Skeletal muscle cell (primary cell): ENCODE measurements at places on chromosomes 5 and 9.

DNA sequence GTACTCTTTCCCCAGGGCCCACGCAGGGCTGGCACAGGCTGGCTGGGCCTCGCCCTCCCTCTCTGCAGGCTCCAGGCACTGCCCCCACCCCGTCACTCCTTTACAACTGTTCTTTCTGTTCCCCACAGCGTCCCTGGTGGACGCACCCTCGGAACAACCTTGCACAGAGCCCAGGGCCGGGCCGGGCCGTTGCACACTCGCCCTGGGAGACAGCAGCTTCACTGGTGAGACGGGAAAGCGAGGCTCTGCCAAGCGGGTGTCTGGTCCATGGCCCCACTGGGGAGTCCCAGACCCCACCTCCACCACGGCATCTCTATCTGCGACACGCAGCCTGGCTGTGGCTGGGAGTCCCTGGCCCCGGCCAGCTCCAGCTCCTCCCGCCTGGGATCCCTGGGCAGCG lies 18.4 kb upstream of the QSOX2 start:
- no peak for DNase-seq

- no peak for DNase-seq
Observed at GRCh38 chr5:20105915-20106314, 117.9 kb upstream of the CDH18 start.

DNA sequence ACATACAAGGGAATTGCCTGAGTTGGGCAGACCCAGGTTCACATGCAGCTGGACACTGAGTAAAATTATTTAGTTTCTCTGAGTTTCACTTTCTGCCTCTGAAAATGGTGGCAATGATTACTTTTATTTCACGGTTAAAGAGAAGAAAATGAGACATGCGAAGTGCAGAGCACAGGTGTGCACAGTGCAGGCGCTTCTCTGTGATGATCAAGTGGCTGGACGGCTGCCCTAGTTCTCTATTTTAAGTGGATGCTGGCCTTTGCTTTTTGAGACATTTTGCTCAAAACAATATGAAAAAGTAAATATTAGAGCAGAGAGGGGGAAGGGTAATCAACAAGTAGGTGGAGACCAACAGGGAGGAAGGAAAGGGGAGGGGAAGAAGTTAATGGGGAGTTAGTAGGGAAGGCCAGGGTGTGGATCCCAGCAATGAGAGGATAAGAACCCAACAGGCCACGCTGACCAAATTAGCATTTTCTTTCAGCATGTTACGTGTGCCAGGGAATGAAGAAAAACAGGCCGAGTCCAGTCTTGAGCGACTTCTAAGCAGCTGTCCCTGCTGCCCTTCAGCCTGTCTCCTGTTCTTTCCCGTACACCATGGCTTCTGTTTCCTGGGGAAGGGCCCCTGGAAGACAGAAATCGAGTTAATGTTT lies 16.1 kb downstream of the SNX18 start:
- DNase-seq, result no peak

DNA sequence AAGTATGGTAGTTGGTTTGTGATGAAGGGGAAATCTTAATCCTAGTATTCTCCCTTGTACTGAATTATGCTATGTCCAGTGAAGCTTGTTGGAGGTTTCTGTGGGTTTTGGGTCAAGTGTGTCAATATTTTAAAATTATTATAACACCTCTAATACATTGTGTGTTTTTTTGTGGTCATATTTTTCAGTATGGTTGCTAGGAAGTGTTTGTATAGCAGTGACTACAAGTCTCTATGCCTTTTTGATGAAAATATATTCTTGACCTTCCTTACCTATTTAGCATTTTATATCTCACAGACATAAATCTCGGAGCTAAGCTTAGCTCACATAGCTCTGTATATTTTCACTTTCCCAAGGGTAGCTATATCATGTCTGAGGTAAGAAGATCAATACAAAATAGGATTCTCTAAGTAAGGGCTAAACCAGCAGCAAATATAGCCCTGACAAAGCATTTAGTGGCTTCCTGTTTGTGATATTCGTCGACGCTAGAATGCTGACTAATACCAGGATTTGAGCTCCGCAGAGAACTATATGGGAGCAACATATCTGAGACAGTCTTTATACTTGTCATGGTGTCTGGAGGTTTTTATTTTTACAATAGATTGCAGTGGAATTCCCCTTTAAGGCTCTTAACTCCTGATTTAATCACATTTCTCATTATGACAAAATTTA lies 82.3 kb downstream of the MACIR start:
- no peak for DNase-seq

DNA sequence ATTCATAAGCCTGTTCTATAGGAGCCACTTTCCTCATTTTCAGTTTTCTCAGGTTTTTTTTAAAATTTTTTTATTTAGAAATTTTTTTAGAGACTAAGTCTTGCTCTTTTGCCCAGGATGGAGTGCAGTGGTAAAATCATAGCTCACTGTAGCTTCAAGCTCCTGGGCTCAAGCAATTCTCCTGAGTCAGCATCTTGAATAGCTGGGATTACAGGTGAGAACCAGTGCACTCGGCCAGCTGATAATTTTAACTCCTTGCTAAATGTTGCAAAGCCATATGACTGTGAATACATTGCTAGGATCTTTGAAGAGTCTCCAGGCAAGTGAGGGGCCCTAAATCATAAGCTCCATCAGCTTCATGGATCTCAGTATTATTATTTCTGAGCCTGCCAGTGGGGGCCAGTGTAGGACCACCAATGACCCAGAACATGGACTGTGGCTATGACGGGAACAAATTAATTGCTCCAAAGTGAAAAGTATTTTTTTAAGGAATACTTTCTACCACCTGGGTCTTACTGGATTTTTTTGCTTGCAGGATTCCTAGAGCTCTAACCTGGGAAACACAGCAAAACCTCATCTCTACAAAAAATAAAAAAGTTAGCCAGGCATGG lies 5.7 kb upstream of the GAPVD1 start:
- DNase-seq, result no peak

DNA sequence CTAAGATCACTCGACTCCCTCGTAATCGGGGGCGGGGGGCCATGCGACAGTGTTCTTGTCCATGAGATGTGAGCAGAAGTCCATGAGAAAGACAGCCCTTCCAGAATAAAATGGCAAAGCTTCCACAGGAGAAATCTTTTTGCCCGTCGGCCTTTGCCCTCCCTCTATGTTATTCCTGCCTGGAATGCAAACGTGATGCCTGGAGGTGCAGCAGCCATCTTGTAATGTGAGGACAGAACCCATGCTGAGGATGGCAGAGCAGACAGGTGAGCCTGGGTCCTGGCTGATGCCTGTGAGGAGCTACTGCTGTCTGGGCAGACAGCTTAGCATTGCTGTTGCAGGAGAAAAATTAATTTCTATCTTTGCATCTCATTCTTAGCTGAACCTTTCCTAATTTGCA lies 17.2 kb downstream of the MED10 start:
- DNase-seq, result no peak

DNA sequence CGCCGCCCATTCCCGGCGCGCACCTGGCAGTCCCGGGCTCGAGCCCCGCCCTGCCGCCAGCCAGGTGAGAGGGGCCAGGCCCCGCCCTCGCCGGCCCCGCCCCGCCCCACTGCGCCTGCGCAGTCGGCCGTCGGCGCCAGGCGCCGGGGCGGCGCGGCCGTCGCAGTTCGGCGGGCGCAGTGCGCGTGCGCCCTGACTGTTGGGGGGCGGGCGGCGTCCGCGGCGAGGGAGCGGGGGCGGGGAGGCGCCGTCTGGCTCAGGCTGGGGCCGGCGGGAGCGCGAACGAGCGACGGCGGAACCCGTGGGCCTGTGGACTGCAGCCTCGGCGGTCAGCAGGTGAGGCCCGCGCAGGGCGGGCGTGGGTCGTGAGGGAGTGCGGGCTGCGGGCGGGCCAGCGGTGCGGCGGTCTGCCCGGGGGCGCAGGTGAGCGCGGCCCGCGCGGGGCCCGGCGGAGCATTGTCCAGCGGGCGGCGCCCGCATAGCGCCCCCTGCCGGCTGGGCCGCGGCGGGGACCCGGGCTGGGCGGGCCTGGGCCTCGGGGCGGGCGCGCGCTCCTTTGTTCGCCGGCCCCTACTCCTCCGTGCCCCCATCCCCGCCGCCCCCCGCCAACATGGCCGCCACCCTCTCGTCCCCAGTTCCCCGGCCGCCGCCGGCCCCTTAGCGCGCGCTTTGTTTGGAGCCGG lies at the start of gene SPIN1:
Gene SPIN1, plus strand, starts transcription at position 242 of the 683 bp plus-strand sequence. CDS start 38,096 bp downstream, outside the sequence.
- no peak for DNase-seq

- no peak for DNase-seq
Observed at GRCh38 chr5:14445576-14446290, 135.9 kb upstream of the OTULINL start.

DNA sequence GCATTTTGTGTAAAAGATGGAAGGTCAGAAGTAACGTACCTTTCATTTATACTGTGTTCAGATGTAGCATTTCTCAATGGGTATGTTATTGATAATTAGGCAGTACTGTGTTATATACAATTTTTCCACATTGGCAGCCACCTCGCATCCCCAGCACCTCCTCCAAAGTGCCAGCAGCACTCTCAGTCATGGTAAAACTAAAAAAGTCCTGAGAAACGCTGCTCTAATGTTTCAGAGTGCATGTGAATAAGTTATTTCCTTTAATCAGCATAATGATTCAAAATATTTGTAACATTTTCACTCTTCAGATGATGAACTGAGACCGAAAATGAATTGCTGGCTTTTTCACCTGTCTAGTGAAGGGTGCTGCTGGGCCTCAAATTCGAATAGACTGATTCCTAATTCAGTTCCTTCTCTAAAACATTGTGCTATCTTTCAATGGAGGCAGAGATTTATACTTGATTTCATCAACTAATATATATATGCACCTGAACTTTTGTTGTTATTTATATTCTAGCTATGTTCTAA lies 79.9 kb upstream of the ANKRD55 start:
- no peak for DNase-seq

DNA sequence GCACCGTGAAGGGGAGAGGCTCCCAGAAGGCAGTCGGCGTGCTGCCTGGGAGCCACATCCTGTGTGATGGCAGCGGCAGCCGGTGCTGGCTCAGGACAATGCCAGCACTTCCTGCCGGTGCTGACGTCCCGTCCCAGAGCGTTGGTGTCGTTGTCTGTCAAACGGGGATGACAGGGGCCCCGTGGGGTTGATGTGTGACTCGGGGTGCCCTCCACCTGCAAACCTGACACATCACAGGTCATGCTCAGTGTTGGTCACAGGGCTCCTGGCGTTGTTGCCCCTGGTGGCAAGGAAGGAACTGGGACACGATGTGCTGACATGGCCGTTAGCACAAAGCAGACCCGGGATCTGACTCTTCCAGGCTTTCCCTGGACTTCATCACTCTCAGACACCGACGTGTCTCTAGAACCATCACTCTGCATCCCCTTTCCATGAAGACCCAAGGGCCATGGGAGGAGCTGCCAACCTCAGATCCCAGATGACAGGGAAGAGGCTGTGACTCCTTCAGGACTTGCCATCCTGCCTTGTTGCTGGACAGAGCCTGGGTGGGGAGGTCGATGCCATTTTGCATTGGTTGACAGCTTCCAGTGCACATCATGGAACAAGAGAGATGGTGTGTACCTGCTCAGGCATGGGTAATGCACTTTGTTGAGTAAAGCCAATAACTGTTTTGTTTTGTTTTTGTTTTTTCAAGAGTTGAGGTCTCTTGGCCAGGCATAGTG lies 21.5 kb downstream of the PLPP7 start:
- DNase-seq, result no peak

- DNase-seq, result no peak
Observed at GRCh38 chr9:120561709-120562108, 18.3 kb downstream of the CDK5RAP2 start.

GRCh38 chr5:111676466-111676865 lies 80.5 kb downstream of the NREP start:
- DNase-seq, result peak; percentile 34

DNA sequence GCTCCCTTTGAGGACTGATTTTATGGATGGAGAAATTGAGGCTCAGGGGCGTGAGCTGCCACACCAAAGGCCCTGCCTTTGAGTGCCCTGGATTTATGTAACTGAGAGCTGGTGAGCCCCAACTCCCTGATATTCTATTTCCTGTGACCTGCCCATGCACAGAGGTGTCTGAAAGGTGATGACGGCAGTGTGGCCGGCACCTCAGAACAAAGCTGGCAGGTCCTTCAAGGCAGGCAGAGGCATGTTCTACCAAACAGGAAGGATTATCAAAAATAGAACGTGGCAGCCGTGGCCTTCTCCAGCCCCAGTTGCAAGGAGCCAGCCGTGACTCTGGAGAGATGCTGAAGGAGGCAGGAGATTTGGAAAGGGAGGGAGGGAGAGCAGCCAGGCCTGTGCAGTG lies 36.2 kb downstream of the INSYN2B start:
- no peak for DNase-seq
